ENCODE measurements at places on chromosomes 1 and 21. TPM values are rescaled to one million over a fixed set of nuclear protein-coding genes. Genes with fewer than 3 reads are reported as not detected.
A peak's percentile ranks its signal among the peaks of the same experiment; 100 is the strongest.

The KIF17 gene
- total RNA-seq, result 0.11 TPM

The BGLAP gene
- total RNA-seq, result 1.2 TPM

DNA sequence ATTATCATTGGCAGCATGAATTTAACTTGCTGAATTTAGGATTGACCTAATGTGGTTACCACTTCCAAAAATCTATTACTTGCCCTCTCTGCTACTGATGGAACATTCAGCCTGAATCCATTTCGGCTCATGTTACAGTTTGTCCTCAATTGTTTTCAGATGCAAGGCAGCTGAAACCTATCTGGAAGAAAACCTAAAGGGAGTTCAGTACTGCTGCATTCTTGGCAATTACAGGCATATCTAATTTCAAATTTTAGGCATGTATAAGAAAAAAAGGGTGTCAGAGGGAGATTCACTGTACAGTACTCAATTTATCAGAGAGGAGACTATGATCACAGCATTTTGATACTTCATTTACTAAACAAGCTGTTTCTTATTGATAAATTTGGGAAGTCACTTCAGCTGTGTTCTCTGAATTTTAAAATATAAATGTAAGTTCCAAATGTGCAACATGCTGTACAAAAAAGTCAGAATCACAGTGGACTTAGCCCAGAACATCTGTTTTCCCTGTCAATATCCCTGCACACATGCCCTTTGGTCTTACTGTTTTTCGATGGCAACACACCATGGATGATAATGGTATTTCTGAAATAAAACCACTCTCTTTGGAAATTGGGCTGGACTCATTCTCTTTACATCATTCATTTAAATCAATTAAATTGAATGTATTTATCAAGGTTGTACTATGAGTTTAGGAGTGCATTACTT is 651.6 kb upstream of the ADGRL4 start:
- no peak for DNase-seq

- DNase-seq, result no peak
Measured at GRCh38 chr1:214248311-214249085, 32.5 kb upstream of the SMYD2 start.

The FAM167B gene
- total RNA-seq, result not detected

DNA sequence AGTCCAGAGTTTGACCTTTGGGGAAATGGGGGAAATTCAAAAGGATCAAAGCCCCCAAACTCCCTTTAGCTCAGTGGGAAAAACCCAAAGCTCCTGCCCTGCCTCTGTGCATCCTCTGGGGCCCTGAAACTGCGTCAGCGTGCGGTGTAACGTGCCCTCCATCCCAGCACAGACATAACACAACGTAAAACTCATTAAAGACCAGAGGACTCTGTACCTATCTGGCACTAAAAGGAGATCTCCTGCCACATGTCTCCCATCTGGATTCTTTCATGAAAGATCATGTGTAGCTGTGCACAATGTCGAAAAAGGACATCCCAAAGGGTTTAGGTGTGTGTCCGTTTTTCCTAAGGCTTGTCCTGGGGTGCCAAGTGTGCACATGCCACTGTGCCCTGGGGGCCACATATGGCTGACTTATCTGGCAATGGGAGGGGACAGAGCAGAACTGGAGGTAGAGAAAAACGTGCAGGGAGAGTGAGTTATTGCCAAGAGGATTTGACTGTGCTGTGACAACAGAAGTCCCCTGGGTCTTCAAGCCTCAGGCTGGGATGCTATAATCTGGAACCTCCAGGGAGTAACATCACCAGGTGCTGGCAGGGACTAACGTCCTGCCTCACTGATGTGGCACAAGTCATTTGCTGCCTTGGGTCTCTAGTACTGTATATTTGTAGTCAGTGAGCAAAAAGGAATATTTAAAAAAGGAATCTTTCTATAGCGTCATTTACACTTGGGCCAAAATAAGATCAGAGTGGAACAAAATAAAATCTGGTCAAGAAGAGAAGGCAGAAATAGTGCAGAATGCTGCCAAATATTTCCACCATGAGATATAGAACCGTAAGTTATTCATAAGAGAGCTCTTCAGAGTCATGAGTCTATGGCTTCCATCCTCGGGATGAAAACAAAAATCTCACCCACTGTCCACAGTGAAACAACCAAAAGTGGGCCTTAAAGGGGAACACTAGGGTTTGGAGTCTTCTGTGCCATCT is 52.3 kb downstream of the ITPKB start:
- no peak for DNase-seq

The BARHL2 gene
- 0.11 TPM for total RNA-seq

DNA sequence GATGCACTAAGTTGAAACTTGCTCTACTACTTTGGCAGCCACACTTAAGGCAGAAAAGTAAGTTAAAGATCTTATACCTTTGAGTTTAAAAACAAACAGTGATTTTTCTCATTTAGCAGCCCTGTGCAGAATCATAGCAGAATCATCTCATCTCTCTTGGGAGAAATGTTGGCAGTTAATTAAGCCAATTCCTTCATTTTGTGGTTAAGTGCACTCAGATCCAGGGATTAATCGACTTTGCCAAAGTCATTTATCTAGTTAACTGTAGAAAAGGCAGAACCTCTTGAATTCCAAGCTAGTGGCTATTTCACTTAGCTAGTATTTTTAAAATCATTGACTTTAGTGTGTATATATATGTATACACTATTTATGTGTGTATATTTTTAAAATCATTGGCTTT is 125.0 kb downstream of the GPR52 start:
- DNase-seq, result no peak

- DNase-seq, result peak; percentile 98
Measured at GRCh38 chr1:31815752-31816500, at the start of gene SPOCD1. Gene SPOCD1, minus strand, starts transcription at chr1:31816022. Its CDS starts 689 bp downstream, at chr1:31815333.

DNA sequence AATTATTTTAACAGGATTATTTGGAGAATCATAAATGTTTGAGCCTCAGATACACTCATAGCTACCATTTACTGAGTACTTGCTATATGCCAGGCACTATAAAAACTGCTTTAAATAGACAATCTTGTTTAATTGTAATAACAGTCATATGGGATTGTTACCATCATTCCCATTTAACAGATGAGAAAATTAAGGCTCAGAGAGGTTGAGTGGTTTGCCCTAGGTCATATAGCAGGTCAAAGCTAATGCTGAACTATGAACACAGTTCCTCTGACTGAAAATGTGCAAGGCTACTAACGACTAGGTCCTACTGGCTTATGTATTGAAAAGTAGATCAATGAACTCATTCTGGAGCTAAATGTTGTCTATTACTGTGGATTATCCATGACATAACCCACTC is 63.4 kb downstream of the DDR2 start:
- DNase-seq, result no peak

The SPRR2E gene
- not detected for total RNA-seq

The SERPINC1 gene
- 0.62 TPM for total RNA-seq

DNA sequence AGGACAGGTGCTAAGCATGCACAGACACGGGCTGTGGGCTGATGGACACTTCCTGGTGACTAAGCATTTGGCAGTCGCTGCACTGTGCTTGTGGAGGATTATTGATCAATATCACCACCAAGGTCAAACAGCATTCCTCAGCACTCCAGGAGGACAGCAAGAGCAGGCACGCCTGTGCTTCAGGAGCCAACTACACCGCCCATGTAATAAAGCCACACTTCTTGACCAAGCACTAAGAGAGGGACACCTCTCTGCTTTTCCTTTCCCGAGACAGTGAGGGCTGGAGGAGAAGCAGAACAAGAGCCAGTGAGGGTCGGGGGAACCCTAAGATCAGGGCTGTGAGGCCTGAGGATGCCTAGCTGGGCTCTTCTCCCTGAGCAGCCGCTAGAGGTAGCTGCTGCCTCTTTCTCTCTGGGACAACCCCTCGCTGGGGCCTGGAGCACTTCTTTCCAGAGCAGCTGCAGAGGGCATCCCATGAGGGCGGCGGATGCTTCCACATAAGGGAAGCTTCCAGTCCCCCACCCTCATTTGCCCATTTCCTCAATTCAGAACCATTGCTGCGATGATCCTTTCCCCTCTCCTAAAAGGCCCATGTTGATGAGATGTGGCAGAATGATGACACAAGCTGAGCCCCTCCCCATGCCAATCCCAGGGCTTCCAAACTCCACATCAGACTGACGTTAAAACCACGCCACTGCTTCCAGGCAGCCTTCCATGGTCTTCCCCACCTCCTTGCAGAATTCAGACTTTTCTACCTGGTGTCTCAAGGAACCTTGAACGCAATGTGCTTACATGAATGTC is 19.1 kb downstream of the RAB7B start:
- DNase-seq, result peak; percentile 72

DNA sequence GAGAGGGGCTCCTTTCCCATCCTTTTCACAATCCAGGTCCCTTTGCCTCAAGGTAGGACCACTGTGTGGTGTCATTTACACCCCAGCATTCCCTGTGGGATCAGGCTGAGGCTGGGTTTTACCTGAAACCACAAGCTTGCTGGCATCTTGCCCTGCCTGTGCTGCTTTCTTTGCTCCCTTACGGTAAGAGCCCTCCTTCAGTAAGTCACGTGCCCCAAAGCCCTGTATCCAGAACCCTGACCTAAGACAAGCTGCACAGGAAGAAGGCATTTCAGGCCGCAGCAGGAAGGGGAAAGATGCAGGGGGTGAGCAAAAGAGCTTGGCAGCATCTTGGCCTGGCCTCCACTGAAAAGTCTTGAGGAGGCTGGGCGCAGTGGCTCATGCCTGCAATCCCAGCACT is 58.4 kb downstream of the KLHDC7A start:
- no peak for DNase-seq

The B3GALT2 gene
- 0.07 TPM for total RNA-seq

The FMOD gene
- 0.13 TPM for total RNA-seq

DNA sequence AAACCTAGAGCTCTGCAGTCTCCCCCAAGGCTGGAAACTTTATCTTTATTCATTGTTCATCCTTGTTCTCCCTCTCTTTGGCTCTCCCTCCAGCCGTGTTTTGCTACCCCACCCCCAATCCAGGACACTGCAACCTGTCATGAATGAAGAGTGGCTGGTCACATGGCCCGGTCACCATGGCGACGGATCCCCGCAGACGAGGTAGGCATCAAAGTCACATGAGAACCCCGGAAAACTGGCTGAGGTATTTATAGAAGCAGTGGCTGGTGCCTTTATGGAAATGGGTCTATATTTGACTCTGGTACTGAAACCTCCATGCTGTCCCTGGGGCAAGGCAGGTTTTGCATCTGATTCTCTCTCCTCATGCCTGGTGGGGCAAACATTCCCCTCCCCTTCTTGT is 13.4 kb upstream of the SLC6A17 start:
- peak; percentile 33 for DNase-seq

The SEC16B gene
- total RNA-seq, result not detected

DNA sequence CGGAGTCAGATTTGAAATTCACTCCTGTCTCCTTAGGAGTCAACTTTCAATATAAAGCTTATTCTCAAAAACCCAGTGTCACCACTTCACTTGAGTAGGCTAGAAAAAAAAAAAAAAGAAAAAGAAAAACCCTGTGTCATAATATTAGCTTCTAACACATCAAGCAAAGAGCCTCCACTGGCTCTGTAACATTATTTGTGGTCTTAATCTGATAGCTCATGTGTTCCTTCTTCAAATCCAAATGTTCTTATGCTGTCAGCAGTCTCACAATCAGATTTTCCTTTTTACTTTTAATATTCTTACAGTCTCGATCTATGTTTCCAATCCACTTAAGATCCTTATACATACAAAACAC is 26.1 kb upstream of the PSMG1 start:
- no peak for DNase-seq

The SH2D2A gene
- total RNA-seq, result 33.6 TPM

DNA sequence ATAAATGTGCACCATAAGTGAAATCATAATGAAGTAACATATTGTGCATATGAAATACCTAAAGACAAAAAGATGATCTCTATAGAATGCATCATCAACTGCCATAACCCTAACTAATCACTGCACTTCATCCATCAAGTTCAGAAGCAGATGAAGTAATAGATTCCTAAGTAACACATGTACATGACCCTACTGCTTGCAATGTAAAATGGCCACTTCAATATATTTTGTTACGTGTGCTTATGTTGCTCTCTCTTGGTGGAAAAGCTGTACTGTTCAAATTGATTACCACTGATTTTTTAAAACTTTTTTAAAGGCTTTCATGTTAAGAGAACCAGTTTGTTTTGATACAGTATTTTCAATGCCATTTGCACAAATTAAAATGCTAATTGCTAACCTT is 141.8 kb downstream of the TTLL7 start:
- no peak for DNase-seq

The OR6K6 gene
- total RNA-seq, result not detected

GRCh38 chr21:32569261-32570230 is 15.8 kb downstream of the TCP10L start:
- peak; percentile 83 for DNase-seq

GRCh38 chr1:44161546-44161945 is 20.1 kb upstream of the KLF18 start:
- DNase-seq, result no peak

- DNase-seq, result no peak
Measured at GRCh38 chr21:44617071-44617501, 5.2 kb downstream of the KRTAP10-8 start.

The CELA2A gene
- total RNA-seq, result 0.62 TPM

DNA sequence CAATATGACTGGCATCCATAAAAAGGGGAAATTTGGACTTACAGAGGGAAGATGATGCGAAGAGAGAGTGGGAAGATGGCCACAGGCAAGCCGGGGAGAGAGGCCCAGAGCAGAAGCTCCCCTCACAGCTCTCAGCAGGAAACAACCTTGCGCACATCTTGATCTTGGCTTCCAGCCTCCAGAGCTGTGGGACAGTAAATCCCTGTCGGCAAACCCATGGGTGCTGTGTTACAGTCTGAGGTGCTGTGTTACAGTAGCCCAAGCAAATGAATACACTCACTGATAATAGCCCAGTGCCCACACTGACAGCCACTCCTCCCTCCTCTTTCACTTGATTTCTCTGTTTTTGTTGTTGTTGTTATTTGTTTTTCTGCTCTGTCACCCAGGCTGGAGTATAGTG is 22.4 kb downstream of the CDCA8 start:
- no peak for DNase-seq

The REG4 gene
- total RNA-seq, result not detected

GRCh38 chr1:223289621-223290020 is 74.4 kb downstream of the SUSD4 start:
- DNase-seq, result no peak

The GJC2 gene
- total RNA-seq, result 0.62 TPM

- DNase-seq, result no peak
Measured at GRCh38 chr1:245663841-245664240, 509.1 kb downstream of the KIF26B start.

The TNFRSF9 gene
- total RNA-seq, result 0.16 TPM

DNA sequence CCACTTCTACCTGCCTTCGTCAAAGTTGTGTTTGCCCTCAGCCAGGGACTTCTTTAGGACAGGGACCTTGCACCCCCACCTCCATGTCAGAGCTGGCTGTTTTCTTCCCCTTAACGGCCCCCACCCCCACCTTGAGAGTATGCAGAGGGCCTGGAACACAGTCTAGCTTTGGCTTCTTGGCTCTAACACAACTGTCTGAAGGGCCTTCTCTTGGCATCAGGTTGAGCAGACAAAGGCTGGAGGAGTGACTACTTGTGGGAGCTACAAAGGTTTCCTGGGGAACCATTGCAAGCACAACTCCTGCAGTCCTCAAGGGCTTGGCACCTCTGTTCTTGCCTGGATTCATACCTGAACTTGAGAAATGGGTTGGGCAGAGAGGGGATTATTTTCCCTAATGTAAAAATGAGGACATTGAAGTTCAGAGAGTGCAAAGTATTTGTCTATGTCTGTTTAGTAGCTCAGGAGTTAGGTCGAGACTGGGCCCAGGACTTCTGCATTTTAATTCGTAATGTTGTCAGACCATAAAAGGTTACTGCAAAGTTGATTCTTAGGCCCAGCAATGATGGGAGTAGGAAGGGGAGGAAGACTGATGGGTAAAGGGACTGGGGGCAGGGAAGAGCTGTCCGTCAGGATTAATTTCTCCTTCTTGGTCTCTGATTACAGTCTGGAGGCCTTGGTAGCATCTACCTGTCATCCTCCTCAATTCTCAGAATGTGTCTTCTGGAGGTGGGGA is 2.6 kb downstream of the CYP4B1 start:
- DNase-seq, result no peak

The SLC26A9 gene
- total RNA-seq, result not detected

Data from K562 (cell line).